ENCODE measurements at places on chromosomes 3 and 15.

DNA sequence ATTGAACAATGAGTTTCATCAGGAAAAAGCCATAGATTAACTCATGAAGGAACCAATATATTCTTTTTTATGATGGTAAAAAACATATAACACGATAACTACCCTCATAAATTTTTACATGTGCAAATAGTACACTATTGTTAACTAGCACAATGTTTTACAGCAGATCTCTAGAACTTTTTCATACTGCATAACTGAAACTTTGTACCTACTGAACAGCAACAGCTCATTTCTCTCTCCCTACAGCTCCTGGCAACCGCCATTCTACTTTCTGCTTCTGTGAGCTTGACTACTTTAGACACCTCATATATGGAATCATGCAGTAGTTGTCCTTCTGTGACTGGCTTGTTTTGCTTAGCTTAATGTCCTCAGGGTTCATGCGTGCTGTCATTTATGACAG, 235.4 kb downstream of the NFKBIZ start:
- no peak for DNase-seq

DNA sequence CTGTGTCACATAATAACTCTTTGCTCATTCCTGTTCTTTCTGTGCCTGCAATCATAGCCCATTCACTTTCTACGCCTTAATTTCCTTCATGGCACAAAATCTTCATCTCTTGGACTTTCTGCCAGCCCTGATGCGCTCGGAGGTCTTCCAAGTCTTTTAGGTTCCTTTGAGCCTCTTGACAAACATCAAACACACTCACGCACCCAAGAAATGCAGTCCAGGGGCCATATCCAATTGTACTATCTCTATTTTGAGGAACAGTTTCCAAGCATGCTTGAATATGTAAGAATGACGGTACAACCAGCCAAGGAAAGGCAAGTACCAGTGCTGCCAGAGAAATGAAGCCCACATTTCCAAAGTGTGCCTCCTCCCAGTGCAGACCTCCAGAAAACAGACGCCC, 234.1 kb downstream of the MEX3B start:
- no peak for DNase-seq

- no peak for DNase-seq
These were observed 323.9 kb upstream of the GBE1 start for GRCh38 chr3:82085356-82085755.

DNA sequence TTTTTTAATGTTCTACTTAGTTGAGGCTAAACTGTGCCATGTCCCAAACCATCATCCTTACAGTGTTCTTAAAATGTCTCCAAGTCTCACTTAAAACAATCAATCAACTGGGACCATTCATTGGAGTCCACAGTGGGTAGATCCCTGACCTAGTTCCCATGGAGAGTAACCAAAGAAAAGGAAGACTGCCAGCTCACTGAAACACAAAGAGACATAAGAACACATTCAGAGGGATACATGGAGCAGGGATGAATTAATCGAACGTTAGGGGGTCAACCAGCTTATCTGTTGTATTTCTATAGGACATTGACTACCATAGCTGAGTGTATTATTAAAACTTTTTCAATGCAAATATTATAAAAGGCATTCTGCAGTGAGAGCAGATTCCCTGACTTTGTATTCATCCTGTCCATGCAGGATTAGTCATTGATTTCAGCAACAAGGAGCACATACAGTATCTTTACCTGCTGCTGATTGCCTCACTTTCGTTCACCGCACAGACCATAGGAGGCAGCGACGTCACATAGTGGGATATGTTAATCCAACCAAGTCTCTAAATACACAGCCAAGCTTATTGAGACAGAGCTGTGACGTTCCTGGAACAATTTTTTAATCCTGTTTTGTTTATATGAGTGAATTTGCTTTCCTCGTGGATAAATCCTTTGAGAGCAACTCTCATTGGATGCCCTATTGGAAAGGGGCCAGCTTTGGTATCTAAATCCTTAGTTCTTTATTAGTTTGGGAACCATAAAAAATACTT, 364.9 kb upstream of the RBMS3 start:
- no peak for DNase-seq

GRCh38 chr15:37483779-37484178, 383.4 kb upstream of the MEIS2 start:
- no peak for DNase-seq

Data from breast epithelium (tissue), 4 donors.